M059J (cell line): ENCODE measurements at places on chromosomes 4 and X. TPM values are rescaled to one million over a fixed set of nuclear protein-coding genes. Genes with fewer than 3 reads are reported as not detected.

Gene TKTL2
- total RNA-seq, result not detected in 2 replicates

Gene SMIM31
- total RNA-seq, result not detected in 2 replicates

DNA sequence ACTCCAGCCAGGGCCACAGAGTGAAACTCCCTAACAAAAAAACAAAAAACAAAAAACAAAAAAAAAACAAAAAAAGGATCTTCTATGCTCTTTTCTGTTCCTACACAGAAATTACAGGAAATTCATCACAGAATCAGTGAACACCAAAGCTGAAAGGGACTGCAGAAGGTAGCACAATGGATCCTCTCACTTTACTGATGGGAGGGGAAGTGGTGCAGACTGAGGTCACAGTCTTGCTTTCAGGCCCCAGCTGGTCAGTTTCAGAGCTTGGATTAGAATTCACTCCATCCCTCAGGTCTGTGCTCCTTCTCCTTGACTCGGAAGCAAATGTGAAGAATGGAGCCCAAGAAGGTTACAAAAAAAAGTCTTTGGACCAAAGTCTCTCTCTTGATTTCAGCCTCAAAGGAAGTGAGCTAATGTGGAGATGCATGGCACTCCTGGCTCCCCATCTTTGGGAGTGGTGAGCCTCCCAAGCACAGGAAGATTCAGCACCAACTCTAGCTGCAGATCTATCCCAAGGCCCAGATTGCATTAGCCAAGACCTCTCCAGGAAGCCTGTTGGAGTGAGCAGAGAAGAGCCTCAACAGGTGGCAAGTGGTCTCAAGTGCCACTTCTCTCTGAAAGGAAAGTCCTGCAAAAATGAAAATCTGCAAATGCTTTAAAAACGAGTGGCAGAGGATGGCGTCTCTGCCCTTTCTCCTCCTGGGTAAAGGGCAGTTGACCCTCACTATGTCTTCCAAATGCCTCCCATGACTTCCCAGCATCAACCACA, 176.0 kb downstream of the MAML3 start:
- no peak for DNase-seq

DNA sequence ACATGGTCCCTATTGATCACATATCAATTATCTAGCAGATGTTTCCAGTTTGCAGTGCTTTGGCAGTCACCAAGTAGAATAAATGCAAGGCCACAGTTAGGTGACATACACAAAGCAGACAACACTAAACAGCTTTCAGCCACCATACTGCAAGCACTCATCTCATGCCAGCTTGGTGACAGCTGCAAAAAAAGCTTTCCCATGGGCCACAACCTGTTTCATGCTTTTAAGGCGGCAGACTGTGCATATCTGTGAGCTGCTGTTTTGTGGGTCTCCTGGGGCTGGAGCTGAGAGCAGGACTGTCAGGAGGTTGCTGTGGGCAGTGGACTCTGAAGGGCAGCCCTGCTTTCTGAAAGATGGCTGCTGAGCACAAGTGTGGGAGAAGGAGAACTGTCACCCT, 82.6 kb downstream of the FHDC1 start:
- DNase-seq, result no peak

DNA sequence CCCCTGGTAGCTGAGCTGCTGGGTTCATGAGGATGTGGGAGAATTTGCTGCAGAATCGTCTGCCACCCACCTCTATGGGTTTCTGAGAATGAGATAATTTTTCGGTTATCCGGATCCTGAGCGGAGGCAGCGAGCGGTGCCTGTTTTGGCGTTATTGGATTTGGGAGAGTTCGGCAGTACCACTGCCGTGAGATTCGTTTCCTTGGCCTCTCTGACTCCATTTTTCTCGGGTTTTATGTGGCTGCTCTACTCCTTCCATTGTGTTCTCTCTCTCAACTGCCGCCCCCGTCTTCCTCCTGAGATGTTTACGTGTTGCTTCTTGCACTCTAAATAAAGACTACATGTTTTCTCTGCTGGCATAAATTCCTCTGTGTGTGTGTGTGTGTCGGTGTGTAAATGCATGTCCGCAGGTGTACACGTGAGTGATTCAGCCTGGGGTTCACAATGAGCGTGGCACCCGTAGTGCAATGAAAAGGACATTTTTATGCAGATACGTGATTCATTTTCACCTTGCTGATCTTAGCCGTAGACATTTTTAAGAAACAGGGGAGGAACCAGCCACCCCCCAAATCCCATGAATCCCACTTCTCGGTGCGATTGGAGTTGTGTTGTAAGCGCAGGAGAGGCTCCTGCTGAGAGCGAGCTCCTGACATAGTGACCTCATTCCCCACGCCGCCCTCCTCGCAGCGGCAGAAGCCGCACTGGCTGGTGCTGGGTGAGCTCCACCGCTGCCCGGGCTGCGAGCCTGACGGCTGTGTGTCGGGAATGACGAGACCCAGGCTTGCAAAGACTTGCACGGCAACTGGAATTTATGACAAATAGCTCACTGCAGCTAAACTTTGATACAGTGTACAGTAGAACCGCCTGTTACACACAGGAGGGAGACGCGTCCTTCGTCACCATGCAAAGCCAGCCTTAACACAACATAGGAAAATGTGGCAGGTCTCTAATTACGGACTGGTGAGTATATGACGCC, 82.2 kb downstream of the STOX2 start:
- peak; percentile 72 for DNase-seq

- DNase-seq, result no peak
These were observed 30.2 kb downstream of the SMIM14 start for GRCh38 chr4:39608451-39608850.

DNA sequence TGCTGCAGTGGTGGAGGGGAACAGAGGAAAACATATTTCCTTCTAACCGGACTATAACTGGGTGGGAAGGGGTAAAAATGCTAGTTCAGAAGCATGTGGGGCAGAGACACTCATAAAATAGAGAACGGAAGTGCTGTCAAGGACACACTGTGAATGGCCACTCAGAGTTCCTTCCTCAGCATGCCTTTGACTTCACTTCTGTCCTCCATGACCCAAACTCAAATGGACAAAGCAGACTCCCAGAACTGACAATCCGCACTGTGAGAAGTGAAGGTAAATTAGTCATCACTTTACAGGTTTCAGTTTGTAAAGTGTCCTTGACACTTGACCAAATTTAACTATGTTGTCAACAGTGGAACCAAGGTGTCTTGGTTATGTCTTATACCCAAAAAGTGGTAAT, 30.2 kb upstream of the ELF2 start:
- no peak for DNase-seq

- DNase-seq, result no peak
These were observed 78.4 kb downstream of the CDS1 start for GRCh38 chr4:84661191-84661939.

DNA sequence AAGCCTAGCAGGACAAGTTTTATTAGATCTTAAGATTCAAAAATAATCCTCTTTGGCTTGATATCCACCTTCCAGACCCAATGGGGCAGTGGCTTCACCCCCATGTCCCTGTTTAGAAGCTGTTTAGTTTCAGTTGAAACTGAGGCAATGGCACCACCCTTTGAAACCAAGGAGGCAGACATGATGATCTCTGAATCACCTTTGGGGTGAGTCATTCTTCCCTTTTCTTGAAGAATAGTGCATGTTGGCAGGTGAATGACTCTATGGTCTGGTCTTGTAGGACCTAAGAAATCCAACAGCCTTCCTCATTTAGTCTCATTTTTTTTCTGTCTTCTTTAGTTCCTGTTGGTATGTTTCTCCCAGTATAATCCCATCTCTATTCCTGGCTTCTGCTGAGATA, 29.5 kb upstream of the BMP15 start:
- peak; percentile 32 for DNase-seq

GRCh38 chr4:25011135-25011866, 19.4 kb downstream of the LGI2 start:
- DNase-seq, result no peak

- DNase-seq, result no peak
These were observed 368.4 kb downstream of the RPA4 start for GRCh38 chrX:97252111-97252510.
